ENCODE measurements at places on chromosomes 7 and 10.

DNA sequence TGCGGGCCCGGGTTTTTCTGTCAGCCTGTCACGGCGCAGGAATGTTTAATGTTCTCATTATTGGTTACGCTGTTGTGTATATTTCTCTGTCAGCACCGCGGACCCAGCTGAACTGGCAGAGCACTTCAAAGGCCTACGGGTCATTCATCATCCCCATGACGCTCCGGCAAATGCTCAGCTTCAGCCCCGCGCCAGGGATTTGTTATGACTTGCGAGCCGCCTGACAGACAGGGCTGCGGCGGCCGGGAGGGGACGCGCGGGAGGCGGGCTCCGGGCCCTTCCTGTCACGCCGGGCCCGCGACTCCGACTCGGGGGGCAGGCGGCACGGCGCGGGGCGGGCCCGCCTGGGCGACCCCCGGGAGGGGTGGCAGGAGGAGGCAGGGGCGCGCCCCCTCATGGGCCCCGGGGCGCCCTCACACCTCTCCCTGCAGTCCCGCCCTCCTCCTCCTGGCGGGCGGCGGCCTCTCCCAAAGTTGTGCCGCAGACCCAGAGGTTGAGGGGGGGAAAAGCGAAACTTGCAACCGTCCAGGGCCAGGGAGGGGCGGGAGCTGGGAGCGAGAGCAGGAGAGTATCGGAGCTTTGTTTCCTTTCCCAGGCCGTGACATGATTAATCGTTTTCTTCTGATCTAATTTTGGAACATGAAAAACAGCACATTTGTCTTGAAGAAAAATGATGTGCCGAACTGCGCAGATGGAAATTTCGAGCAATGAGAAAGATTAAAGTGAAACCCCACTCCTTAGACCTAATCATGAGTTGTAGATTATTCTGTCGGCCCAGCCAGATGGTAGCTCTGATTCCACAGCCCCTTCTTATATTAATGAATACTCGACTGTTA lies 59.3 kb upstream of the COMTD1 start:
- peak; percentile 42 for DNase-seq

DNA sequence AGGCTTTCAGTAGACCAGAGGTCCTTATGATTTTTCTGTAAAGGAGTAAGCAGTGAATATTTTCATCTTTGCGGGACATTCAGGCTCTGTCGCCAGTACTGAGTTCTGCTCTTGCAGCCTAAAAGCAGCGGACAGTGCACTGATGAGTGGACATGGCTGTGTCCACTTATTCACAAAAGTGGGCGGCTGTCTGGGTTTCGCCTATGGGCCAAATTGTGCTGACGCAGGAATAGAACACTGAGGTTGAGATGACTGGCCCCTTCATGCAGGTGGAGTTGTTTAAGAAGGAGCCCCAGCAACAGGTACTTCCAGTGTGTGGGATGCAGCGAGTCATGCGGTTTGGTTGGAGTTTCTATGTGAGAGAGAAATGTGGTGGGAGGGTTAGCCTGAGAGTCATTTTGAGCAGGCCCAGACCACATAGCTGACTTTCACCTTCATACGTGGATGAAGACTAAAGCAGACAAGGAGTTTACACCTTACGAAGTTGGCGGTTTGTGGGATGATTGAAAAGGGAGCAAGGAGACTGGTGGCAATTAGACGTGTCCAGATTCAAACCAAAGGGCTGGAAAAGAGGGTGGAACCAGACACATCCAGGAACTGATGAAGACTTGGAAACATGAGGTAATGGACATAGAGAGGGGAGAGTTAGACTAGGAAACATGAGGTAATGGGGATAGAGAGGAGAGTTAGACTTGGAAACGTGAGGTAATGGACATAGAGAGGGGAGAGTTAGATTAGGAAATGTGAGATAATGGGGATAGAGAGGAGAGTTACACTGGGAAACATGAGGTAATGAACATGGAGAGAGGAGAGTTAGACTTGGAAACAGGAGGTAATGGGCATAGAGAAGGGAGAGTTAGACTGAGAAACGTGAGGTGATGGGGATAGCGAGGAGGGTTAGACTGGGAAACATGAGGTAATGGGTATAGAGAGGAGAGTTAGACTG lies 38.2 kb downstream of the WDR37 start:
- DNase-seq = no peak

DNA sequence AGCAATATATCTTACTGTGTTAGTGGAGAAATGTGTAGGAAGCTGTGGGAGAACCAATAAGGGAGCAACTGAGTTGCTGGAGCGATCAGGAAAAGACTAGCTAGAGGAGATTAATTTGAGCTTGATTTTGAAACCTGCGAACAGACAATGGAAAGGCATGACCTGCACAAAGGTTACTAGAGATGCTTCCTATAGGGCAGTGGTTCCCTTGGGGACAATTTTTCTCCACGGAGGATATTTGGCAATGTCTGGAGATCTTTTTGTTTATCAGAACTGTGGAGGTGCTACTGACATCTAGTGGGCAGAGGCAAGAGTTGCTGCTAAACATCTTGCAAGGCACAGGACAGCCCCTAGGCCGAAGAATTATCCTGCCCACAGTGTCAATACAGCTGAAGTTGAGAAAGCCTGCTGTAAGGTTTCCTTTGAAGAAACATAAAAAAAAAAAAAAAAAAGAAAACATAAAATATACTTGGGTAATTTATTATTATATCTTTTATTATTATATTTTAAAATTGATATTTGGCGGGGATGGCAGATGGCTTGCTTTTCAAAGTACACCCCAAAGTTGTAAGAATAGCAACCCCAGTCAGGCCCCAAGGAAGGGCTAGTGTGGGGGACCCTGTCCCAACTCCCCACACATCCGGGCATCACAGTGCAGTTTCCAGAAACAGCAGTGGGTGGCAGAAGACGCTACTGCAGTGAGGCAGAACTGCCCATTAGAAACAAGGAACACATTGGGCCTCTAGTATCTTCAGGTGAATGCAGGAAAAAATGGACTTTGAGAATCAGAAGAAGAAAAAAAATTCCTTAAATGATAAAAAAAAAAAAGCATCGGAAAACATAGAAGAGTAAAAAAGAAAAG lies 481.6 kb downstream of the SH2D4B start:
- DNase-seq = no peak

GRCh38 chr7:7798510-7798909 lies 80.1 kb upstream of the RPA3 start:
- DNase-seq = no peak

DNA sequence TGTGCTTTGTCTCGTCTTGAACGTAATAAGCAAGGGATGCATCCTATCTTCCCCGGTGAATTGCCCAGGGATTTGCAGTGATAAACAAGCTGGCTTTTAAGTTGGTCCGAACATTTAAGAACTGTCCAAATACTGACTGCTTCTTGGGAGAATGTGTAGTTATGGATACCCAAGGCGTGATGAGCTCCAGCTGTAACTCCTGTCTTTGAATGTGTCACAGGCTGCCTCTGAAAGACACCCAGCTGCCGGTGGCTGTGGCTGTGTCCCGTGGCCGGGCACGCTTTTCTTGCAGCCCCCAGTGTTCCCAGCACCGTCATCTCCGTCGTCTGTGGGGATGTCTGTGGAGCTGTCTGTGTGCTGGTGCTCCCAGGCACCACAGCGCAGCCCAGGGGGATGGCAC lies 118.1 kb downstream of the GLRX3 start:
- DNase-seq = no peak

GRCh38 chr7:112132051-112132694 lies 74.0 kb downstream of the DOCK4 start:
- no peak for DNase-seq

DNA sequence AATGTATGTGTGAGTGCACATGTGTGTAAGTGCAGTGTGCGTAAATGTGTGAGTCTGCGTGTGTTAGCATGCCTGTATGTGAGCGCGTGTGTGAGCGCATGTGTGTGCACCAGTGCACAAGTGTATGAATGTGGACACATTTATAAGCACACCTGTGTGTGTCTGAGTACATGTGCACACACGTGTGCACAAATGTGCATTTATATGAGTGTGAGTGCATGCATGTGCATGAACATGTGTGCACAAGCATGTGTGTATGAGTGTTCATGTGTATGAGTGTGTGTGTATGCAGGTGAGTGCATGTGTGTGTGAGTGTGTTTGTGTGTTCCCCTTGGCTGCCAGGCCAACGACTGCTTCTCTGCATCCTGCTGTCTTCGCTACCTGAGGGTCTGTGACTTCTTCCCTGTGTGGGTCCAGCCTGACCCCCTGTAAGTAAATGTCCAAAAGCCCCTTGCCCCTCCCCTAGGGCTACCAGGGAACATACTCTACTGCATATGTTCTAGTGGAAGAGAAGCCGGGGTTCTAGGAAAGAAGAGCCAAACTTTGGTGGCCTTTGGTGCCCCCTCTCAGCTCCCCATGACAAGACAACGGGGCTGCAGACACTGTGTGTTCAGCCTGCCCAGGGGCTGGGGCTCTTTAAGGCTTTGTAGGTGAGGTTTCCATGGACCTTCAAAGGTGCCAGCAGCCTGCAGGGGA lies 17.0 kb downstream of the GOLGA7B start:
- no peak for DNase-seq

GRCh38 chr7:131302876-131303707 lies 24.6 kb upstream of the MKLN1 start:
- DNase-seq = no peak

DNA sequence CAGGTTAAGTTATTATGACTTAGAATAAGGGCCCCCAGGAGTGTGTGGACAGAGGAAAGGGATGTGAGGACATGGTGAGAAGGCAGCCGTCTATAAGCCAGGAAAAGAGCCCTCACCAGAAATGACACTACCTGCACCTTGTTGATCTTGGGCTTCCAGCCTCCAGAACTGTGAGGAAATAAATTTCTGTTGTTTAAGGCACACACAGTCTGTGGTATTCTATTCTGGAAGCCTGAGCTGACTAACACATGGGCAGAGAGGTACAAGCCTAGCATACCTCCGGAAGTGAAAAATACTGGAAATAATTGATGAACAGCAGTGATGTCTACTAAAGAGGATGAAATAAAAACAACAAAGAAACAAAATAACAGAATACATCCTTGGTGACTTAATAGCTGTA lies 46.1 kb upstream of the GRB10 start:
- DNase-seq = no peak
